T-helper 1 cell (primary cell): ENCODE measurements at places on chromosomes 13 and 19.

DNA sequence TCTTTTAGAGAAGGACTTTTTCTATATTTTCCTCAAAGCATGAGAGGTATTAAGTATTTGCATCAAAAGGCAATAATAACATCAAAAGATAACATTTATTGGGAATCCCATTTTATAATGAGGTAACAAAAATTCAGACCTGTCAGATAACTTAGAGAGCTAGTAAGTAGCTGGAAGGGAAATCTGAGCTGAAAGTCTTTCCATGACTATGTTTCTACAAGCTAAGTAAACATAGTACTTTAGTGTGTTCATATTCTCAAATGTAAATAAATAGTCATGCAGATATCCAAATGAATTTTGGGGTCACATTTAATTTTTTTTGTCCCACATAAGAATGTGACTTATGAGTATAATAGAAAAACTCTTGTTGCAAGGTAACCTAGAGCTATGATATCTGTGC, 87.3 kb upstream of the FBXL3 start:
- DNase-seq, result no peak

GRCh38 chr13:39565036-39565949, 37.7 kb downstream of the LHFPL6 start:
- DNase-seq, result no peak

- DNase-seq, result no peak
Observed at GRCh38 chr13:94607939-94608338, 6.3 kb downstream of the GPR180 start.

GRCh38 chr13:31835932-31836331, 96.6 kb downstream of the RXFP2 start:
- no peak for DNase-seq

DNA sequence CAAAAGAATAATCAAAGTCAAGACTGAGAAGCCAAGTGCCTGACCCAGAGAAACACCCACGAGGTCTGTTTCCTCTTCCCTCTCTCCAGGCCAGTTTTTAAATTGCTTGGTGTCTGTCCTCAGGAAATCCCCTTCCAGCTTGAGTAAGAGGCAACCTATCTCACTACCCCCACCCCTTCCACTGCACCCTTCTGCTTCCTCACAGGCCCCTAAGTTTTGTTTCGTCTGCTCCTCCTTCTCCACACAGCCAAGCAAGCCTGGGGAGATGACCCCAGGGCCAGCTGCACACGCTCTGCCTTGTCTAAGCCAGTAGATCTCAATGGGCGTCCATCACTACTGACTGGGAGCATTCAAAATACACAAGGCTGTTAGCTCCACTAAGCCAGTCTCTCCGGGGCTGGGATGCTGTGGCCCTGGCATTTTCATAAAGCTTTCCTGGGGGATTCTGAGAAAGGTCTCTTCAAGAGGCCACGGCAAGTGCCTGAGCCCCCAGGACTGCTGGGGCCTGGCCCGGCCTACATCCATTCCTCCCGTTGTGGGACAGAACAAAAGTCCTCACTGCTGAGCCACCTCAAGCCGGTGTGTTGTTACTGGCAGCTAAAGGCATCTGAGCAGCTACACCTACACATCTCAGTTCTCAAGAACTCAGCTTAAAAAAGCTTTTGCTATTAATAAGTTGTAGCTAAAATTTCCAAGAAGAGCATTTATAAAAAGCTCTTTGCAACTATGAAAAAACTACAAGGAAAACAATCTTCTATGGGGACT, 14.9 kb upstream of the IL4I1 start:
- no peak for DNase-seq

GRCh38 chr19:54882758-54883157, 8.7 kb downstream of the FCAR start:
- no peak for DNase-seq

GRCh38 chr13:46489586-46490023, 63.4 kb upstream of the LRCH1 start:
- no peak for DNase-seq

GRCh38 chr13:110257408-110257807, 49.5 kb downstream of the COL4A1 start:
- DNase-seq, result no peak

DNA sequence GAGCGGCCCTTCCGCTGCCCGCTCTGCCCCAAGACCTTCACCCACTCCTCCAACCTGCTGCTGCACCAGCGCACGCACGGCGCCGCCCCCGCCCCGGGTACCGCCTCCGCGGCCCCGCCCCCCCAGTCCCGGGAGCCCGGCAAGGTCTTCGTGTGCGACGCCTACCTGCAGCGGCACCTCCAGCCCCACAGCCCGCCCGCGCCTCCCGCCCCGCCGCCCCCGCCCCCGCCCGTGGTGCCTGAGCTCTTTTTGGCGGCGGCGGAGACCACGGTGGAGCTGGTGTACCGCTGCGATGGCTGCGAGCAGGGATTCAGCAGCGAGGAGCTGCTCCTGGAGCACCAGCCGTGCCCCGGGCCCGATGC, 3.2 kb upstream of the NAT14 start:
- DNase-seq, result no peak

GRCh38 chr13:74047931-74048600, 86.1 kb downstream of the KLF12 start:
- no peak for DNase-seq
